ENCODE measurements at places on chromosomes 5 and 9.

GRCh38 chr9:24007185-24007584, 181.1 kb upstream of the ELAVL2 start:
- DNase-seq, result no peak

DNA sequence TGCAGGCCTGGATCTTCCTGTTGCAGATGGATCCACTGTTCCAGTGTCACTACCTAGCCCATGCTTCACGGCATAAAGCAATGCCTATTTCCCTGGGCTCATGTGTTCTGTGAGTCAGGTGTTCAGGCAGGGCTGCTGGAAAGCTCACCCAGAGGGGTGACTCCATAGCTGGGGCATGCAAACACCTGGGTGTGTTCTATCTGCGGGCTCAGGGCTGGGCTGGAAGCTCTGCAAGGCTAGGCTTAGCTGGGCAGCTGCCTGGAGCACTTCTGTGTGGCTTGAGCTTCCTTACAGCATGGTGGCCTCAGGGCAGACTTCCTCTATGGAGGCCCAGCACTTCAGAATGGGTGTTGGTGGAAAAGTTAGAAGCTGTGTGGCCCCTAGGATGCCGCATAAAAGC, 139.9 kb downstream of the GADD45G start:
- no peak for DNase-seq

- DNase-seq, result no peak
Observed at GRCh38 chr5:33527696-33528095, 86.9 kb downstream of the TARS1 start.

DNA sequence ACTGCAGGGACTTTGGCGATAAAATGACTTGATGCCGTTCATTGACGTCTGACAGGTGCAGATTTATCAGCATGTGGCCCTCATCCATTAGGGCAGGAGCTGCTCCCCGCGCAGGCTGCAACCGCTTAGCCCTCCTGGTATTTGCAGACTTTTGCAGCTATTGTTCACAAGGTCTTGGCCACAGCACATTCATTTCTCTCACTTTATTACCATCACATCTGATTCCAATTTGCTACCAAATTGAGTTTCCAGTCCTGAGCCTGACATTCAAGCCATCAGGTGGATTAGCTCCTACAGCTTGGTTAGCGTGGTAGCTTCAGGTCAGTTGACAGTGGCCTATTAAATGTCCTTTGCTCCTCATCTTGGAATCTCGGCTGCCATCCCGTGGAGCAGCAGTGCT, 299.2 kb downstream of the CD180 start:
- no peak for DNase-seq

GRCh38 chr9:20623021-20623747, 885 bp upstream of the MLLT3 start:
- no peak for DNase-seq

- peak; percentile 68 for DNase-seq
Observed at GRCh38 chr5:74251141-74252035, 389.1 kb downstream of the ENC1 start.

DNA sequence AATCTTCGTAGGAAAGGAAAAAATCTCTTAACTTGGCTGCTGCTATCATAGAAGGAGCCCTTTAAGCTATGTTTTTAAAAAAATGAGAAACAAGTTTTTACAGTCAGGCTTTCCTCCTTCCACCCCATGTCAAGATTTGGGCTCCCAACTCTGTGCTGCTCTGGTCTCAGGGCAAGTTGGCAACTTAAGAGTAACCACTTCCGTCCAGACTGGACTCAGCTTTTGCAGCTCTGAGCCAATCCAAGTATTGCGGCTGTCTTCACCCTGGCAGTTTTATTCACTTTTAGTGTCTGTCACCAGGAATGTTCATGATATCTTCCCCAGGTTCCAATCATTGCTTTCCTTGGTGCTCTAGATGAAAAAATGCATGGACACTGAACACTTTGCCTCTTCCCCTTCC, 115.9 kb upstream of the GAS1 start:
- DNase-seq, result no peak

GRCh38 chr9:133242241-133242640, 32.8 kb downstream of the ABO start:
- DNase-seq, result no peak

DNA sequence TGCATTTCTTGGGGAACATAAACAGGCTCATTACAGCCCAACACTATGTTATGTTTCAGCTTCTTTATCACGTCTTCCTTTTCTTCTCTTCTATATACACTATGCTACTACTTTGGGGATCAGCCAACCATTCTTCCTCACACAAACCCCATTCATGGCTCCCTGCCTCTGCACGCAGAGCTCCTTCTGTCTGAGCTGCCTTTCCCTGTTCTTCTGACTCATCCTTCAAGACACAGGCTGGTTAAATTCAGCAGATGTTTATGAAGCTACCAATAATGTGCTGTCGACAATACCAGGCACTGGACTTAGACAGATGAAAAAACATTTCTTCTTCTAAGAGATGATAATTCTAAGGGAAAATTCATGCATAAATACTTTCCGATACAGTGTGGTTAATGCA, 102.5 kb upstream of the TXNDC8 start:
- peak; percentile 28 for DNase-seq

- DNase-seq, result no peak
Observed at GRCh38 chr9:93315960-93316359, 132.0 kb downstream of the WNK2 start.

Measured in COLO829 (cell line).